ENCODE measurements at places on chromosomes 4 and X. TPM values are rescaled to one million over a fixed set of nuclear protein-coding genes. Genes with fewer than 3 reads are reported as not detected.

CXCL1 gene
- total RNA-seq, result 9.2 TPM

TLR3 gene
- total RNA-seq, result 5.3 TPM

PACRGL gene
- total RNA-seq, result 11.4 TPM

PHEX gene
- not detected for total RNA-seq

PHOX2B gene
- total RNA-seq, result not detected

APOOL gene
- 34.3 TPM for total RNA-seq

MAGEA6 gene
- total RNA-seq, result not detected

GABRG1 gene
- total RNA-seq, result not detected

CBR4 gene
- total RNA-seq, result 17.1 TPM
